ENCODE measurements at places on chromosomes 7 and 10.

- DNase-seq = no peak
Observed at GRCh38 chr10:44462338-44462914, 77.5 kb upstream of the CXCL12 start.

- DNase-seq = no peak
Observed at GRCh38 chr10:132690821-132691610, 94.9 kb downstream of the NKX6-2 start.

- no peak for DNase-seq
Observed at GRCh38 chr10:123621916-123622315, 44.2 kb upstream of the GPR26 start.

DNA sequence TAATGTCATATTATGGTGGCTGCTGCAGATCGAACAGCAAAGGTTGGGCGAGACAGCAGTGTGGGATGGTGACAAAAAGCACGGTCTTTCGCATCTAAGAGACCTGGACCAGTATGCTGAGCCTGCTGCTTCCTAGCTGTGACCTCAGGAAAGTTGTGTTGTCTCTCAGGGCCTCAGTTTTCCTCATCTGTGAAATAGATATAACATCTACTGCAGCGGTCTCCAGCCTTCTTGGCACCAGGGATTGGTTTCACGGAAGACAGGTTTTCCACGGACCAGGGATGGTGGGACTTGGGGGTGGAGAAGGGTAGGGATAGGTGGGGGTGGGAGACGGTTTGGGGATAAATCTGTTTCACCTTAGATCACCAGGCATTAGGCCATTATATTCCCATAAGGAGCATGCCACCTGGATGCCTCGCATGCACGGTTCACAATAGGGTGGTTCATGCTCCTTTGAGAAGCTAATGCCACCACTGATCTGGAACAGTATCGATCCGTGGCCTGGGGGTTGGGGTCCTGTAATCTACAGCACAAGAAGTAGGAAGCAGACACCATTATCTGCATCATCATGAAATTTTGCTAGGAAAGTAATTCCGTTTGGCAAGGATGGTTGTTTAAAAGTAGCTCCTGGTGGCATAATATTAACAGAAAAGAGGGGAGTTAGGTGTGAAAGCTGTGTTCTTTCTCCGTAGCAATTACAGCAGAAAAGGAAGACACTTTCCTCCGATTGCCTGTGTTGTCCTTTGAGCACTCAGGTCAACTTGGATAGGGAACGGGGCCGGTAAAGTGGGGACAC is 10.8 kb downstream of the KLF6 start:
- DNase-seq = no peak

DNA sequence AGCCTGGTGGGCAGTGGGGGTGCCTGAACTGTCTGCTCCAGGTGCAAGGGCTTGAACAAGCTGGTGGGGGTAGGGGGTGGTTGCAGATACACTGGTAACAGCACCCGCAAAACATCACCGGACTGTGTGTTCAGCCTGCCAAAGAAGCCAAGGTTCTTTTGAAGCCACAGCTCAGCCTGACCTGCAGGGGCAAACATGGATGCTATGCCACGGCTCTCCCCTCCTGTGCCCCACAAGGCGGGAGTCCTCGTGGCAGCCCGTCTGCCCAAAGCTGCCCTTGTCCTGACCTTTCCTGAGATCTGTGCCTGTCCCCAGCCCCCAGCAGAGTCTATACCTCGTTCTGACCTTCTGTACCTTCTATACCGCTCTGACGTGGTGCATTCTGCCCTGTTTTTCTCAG is 285.7 kb downstream of the GLRX3 start:
- no peak for DNase-seq

GRCh38 chr7:104964626-104965236 is 49.3 kb upstream of the KMT2E start:
- no peak for DNase-seq

GRCh38 chr10:88657901-88658300 is 6.3 kb upstream of the LIPF start:
- DNase-seq = no peak

- no peak for DNase-seq
Observed at GRCh38 chr7:147803151-147803550, 787.4 kb upstream of the C7orf33 start.

GRCh38 chr10:102863660-102864059 is 5.6 kb upstream of the AS3MT start:
- DNase-seq = no peak

DNA sequence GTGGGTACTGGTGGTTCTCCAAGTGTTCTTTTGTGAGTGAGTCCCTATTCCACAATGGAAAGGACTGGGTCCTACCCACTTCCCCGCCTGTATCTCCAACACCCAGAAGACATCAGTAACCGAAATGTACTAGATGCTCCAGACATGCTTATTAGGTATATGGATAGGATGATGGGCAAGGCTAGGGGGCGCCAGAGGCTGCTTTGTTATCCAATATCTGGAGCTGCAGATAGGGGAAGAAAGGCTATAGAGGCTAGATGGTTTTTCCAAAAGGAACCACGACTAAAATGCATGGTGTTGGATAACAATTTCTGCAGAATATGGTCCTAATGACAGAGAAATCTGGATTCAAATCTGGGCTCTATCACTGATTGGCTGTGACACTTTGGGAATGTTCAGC is 56.2 kb upstream of the TM9SF3 start:
- no peak for DNase-seq

- DNase-seq = no peak
Observed at GRCh38 chr7:91320366-91321078, 56.3 kb downstream of the FZD1 start.

DNA sequence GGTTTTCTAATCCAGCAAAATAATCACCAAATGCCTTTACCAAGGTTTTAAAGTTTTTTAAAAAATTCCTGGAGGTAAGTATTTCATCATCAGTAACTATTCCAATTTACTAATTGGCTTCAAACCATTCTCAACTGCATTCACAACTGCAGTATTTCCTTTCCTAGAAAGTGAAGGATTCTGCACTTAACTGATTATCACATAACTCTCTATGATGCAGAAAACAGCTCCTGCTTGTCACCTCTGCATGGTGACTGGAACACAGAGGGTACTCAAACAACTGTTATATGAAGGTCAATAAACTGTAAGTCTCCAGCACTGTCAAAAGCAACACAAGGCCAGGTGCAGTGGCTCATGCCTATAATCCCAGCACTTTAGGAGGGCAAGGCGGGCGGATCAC is 42.6 kb downstream of the SRPK2 start:
- no peak for DNase-seq

DNA sequence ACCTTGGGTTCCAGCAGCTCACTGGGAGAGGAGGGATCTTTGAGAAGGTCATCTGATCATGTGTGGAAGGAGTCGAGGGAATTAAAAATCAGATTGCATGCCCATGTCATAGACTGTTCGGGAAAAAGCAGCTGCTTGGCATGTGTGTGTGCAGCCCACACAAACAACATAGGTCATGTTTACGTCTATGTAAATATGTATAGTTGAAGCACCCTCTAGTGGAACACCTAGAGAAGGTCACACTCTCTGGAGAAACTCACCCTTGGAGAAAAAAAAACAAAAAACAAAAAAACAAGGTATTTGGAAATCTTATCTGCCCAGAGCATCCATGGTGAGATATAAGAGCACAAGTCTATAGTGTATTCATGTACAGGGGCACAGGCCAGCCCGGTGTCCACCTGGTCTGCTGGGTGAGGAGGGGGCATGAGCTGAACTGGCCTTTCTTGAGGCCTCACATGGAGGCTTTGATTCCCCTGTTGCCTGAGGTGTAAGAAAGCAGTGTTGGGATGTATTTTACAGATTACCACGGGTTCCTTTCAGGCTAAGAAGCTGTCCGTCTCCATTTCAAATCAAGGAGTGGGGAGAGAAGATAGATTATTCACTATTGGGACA is 98.0 kb downstream of the NPY start:
- no peak for DNase-seq
